ENCODE measurements at places on chromosomes 1 and 21. TPM values are rescaled to one million over a fixed set of nuclear protein-coding genes. Genes with fewer than 3 reads are reported as not detected.
A peak's percentile ranks its signal among the peaks of the same experiment; 100 is the strongest.

GRCh38 chr1:69567652-69568420 is at the start of gene LRRC7:
Gene LRRC7 (plus strand): TSS chr1:69567922. CDS start chr1:69568640, 718 bp downstream.
- DNase-seq = peak; percentile 31

DNA sequence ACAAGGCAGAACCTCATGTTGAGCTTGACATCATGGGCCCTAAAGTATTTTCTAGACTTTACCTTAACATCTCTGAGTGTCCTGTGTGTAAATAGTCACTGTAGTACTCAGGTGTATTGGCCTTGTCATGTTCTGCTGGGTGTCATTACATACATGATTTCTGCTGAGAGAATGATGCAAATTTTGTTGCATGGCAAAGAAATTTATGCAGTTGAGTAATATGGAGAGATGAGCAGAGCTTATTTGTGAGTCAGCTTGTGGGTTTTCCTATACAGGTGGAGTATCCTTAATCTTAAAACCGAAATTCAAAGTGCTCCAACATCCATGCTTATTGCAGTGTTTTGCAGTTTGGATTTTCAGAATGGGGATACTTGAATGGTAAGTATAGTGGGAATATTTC is 36.6 kb downstream of the RGL1 start:
- DNase-seq = peak; percentile 70

DNA sequence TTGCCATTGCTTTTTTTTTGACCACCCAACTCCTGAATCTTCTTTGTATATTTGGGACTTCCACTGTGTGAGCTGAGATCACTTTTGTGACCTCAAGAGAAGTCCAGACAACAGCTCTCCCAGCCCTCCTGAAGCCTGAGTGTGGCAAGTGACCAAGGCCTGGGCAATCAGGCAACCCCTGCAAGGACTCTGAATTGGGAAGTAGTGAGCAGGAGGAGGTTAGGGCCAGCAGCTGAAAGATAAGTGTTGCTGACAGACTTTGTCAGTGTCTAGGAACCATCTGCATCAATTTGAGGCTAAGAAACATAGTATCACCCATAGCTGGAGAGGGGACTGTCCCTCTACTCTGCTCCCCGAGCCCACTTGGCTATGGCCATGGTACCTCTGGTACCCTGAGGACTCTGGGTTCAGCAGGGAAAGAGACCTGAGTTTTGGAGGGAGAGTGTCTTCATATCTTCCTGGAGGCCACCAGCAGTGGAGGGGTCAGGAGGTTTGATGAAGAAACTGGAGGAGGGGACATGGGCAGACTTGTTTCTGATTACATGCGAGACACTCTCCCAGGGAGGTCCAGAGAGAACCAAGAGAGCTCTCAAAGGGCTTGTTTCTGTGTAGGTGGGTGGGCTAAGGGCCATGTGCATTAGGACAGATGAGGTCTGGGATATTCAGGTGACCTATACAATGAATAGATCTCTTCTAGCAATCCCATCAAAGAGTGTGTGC is 147.0 kb upstream of the DNAH14 start:
- DNase-seq = no peak

CCDC181 gene
- not detected for total RNA-seq

SYT2 gene
- not detected for total RNA-seq

FYB2 gene
- total RNA-seq = not detected
